ENCODE measurements at places on chromosomes 11 and 22.

- DNase-seq = peak; percentile 31
These were observed 79.7 kb upstream of the HORMAD2 start for GRCh38 chr22:30000566-30000965.

GRCh38 chr11:71372693-71373657, 75.2 kb downstream of the DHCR7 start:
- DNase-seq = peak; percentile 65

GRCh38 chr22:21626735-21627469, 2.9 kb downstream of the YDJC start:
- DNase-seq = no peak

- no peak for DNase-seq
These were observed 113.6 kb upstream of the NNMT start for GRCh38 chr11:114182471-114183043.

GRCh38 chr22:43100225-43100624, 10.3 kb upstream of the BIK start:
- no peak for DNase-seq

GRCh38 chr11:36361472-36361871, 65.4 kb downstream of the PRR5L start:
- DNase-seq = no peak

- DNase-seq = no peak
These were observed 892 bp downstream of the GDPD5 start for GRCh38 chr11:75524665-75525432.

- no peak for DNase-seq
These were observed 115.8 kb upstream of the THY1 start for GRCh38 chr11:119538753-119539152.

DNA sequence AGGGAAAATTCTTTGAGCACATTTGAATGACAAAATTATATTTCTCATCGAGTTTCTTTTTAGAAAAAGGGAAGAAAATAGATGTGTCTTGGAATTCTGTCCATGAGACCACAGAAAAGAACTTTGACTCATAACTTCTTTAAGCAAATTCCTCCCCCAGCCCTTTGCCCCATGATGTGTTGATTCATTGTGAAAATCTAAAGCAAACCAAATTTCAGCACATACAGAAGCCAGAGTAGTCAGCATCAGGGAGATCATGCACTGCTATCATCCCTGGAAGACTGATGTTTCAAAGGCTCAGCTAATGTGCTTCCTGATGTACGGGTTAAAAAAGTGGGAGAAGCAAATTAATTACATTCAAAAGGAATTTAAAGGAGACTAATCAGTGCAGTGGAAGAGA, 159.7 kb downstream of the FAT3 start:
- DNase-seq = peak; percentile 2

GRCh38 chr22:39931251-39931650, 28.9 kb upstream of the TMA7B start:
- no peak for DNase-seq

DNA sequence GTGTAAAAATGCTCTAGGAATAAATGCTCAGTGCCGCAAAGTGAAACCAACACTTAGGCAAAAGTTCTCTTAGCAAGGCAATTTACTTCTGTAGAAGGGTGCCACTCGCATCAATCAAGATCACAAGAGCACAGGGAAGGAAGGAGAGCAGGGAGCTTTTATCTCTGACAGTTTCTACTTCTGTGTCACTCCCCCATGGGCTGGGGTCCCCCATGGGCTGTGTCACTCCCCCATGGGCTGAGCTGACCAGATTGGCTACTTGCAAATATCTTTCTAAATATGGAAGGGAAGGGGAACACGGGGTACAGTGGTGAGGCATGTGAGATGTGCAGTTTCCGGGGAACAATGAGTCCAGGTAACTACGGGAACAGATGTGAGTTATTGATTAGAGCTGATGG, 397 bp downstream of the OR52N2 start:
- no peak for DNase-seq

DNA sequence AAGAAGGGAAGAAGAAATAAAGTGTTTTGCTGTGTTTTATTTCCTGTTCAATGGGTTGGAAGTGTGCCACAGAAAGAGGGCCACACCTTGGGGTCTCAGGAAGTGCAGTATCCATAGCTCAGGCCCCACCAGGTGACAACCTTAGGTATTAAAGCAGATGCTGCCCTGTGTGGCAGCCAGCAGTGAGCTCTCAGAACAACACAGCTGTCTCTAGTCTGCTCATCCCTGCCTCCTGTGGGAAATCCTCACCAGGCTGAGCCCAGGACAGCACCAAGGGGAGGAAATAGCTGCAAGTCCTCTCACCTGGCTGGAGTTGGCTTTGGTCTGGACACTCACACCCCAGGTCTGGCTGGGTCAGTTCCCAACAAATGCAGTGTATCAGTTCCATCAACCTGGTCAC, 25.1 kb downstream of the ARL14EP start:
- no peak for DNase-seq

GRCh38 chr11:16779436-16779835, 41.0 kb downstream of the C11orf58 start:
- DNase-seq = no peak

DNA sequence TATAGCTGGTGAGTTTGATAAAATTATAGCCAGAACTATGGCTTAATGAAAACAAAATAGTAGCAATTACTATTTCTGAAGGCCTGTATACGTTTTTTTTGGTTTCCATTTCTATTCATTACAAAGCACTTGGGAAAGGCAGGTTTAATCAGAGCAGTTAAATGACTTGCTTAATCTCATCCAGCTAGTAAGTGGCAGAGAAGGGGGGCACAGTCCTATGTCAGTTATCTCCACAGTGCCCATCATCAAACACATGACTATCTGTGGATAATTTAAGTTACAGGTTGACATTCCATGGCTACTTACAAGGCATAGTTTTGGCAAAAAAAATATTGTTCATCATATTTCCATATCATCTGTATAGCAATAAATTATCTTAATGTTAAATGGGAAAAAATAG, 93.7 kb downstream of the PGR start:
- no peak for DNase-seq

DNA sequence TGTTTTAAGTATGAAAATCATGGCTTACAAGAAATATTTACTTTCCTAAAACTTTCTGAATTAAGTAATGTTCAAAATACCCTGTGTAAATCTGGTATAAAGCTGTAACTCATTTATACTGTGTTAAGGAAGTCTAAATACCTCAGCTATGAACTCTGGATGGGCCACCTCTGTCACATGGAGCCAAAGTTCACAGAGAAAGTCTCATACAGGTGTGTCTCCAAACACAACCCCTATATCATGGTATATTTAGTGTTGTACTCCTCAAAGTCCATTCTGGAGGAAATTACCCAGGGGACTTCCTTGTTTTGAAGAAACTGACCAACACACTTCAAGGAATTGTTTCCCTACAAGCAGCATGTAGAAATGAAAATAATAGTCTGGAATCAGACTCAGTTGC, 909.2 kb upstream of the TENM4 start:
- DNase-seq = no peak

GRCh38 chr22:28817919-28818859, 17.8 kb upstream of the XBP1 start:
- DNase-seq = no peak

- DNase-seq = no peak
These were observed 1.4 kb downstream of the FAM111A start for GRCh38 chr11:59144096-59144495.

DNA sequence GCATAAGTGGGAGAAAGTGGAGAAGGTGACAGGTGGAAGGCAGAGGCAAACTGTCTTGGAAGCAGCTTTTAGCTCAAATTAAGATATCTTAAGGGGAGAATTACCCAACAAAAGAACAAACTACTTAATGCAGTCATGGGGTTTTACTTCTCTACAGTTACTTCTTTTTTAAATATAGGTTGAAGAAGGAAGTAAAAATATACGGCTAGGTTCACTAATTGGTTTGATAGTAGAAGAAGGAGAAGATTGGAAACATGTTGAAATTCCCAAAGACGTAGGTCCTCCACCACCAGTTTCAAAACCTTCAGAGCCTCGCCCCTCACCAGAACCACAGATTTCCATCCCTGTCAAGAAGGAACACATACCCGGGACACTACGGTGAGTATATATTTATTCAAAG, 40.8 kb downstream of the PDHX start:
- DNase-seq = no peak

- no peak for DNase-seq
These were observed 8.9 kb upstream of the PTPRJ start for GRCh38 chr11:47971501-47971900.

- DNase-seq = no peak
These were observed 12.6 kb downstream of the SLC43A1 start for GRCh38 chr11:57502870-57503269.

GRCh38 chr11:130908770-130909625, 7.3 kb downstream of the SNX19 start:
- DNase-seq = peak; percentile 76

Measured in AG08396 (cell line).